ENCODE measurements at places on chromosomes 5 and 9.

GRCh38 chr9:34311499-34312185 is 17.4 kb downstream of the KIF24 start:
- no peak for DNase-seq

DNA sequence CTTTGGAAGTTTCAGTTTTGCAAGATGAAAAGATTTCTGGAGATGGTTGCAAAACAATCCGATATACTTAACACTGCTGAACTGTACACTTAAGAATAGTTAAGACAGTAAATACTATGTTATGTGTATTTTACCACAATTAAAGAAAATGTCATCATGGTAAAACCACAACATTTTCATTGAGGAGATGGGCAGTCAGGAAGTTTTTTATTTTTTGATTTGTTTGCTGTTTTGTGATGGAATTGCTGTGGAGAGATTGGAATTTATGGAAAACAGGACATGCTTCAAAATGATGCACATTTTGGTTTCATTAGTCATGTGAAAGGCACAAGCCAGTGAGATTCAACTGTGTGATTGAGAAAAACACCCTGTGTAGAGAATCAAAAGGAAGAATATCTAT is 90.5 kb upstream of the AGXT2 start:
- DNase-seq, result no peak

GRCh38 chr5:177516601-177517568 is at the start of gene DDX41:
Gene DDX41, minus strand, starts transcription at chr5:177516961. Its CDS starts 16 bp downstream, at chr5:177516945.
- DNase-seq, result peak; percentile 96

GRCh38 chr9:34072868-34073590 is 24.3 kb upstream of the UBAP2 start:
- peak; percentile 19 for DNase-seq

DNA sequence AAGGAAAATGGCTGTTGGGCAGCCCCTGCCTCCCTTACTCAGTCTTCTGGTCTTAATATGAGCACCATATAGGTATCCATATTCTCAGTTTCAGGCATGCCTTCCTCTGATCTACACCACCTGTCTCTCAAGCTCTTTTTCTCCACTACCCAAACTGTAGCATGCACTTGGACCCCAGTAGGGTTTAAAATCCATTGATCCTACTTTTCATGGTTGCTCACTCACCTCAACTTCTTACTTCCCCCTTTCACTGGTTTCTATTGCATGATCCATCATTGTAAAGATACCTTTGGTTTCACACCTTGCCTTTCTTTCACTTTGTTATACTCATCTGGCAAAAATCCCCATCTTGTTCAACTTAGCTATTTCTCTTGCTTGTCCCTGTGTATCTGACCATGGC is 159.4 kb downstream of the KDM4C start:
- no peak for DNase-seq

GRCh38 chr5:96741891-96742309 is 65.8 kb downstream of the ERAP1 start:
- no peak for DNase-seq

GRCh38 chr9:116191576-116192415 is 38.2 kb downstream of the PAPPA start:
- no peak for DNase-seq

GRCh38 chr5:61582205-61582820 is 250.3 kb downstream of the ZSWIM6 start:
- DNase-seq, result no peak

- DNase-seq, result peak; percentile 91
These were observed 467.8 kb downstream of the TMEM232 start for GRCh38 chr5:110258460-110259216.

DNA sequence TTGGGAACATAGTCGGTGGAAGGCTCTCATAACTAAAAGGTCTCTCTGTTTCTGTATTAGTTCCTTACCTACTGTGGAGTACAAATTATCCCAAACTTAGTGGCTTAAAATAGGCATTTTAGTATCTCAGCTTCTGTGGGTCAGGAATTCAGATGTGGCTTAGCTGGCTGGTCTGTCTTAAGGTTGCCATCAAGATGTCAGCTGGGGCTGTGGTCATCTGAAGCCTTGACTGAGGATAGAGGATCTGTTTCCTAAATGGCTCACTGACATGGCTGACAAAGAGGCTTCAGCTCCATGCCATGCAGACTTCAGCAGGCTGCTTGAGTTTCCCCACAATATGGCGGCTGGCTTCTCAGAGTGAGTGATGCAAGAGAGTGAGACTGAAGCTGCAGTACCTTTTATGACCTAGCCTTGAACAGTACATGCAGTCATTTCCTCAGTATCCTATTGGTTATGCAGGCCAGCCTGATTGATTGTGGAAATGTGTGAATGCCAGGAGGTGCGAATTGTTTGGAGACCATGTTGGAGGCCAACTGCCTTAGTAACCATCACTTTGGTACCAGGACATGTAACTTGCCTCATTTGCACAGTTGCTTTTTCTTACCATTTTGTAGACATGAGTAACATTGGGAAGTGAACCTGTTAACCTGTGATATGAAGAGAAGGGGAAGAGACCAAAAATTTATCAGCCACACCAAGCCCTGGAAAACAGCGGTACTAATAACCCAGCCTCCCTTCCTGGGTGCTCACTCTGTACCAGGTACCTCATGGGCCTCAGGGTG is 152.8 kb upstream of the IER5L start:
- DNase-seq, result no peak

GRCh38 chr5:131081374-131081773 is 83.7 kb downstream of the HINT1 start:
- no peak for DNase-seq

DNA sequence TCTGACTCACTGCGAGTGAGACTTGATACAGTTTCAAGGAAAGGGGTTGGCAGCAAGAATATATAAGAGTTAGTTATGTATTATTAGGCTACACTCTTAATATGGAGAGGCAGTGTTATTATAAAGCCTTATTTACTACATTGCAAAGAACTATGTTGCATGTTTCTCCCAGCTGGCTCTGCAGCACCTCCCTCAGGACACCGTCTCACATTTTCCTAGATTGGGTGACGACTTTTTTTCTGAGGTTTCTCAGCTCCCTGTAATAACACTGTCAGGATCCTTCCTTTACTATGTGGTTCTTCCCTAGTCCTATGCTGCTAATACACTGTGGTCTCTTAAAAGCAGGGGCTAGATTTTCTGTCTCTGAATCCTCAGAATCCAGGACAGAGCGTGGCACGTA is 153.7 kb downstream of the INSYN2B start:
- DNase-seq, result no peak

GRCh38 chr5:112616812-112617547 is 120.7 kb upstream of the APC start:
- no peak for DNase-seq
